ENCODE measurements at places on chromosomes 2 and 18.

DNA sequence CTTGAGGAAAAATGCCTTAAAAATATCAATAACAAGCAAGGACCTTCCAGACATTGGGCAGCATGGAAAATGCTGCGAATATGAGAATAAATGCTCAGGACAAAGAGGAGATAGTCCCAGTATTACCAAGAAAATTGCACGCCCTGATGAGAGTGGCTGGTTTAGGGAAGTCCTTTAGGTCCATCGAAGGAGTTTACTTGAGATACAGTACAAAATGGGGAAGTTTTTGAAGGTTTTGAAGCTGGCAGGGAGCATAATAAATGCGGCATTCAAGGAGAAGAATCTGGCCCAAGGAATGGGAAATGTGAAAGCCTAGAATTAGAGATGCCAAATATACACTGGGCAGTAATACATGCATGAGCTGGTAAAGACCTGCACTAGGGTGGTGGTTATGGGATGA is 90.2 kb upstream of the SPATS2L start:
- no peak overlapping the region for H3K27ac ChIP-seq
- no peaks in the 10 kb centered on the region for H3K4me1 ChIP-seq
- no peaks in the 10 kb centered on the region for H3K36me3 ChIP-seq
- no peak for DNase-seq

DNA sequence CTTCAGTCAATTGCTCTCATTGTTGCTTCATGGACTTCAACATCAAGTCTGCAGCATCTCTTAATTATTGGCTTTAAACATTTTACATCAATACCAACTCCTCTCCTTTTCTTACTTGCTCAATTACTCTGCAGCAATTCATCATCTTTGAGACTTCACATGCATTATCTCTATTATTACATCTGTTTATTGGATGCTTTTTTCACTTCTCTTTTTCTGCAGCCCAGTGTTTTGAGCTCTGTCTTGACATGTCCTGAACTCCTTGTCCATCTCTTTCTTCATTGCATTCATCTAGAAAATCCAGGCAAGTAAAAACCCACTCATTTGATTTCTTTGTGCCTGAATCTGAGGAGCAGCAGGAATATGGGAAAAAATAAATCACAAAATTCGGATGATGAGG is 647.9 kb downstream of the PLCL1 start:
- no peak for DNase-seq
- no peak overlapping the region for H3K4me3 ChIP-seq
- no peaks in the 10 kb centered on the region for H3K36me3 ChIP-seq

DNA sequence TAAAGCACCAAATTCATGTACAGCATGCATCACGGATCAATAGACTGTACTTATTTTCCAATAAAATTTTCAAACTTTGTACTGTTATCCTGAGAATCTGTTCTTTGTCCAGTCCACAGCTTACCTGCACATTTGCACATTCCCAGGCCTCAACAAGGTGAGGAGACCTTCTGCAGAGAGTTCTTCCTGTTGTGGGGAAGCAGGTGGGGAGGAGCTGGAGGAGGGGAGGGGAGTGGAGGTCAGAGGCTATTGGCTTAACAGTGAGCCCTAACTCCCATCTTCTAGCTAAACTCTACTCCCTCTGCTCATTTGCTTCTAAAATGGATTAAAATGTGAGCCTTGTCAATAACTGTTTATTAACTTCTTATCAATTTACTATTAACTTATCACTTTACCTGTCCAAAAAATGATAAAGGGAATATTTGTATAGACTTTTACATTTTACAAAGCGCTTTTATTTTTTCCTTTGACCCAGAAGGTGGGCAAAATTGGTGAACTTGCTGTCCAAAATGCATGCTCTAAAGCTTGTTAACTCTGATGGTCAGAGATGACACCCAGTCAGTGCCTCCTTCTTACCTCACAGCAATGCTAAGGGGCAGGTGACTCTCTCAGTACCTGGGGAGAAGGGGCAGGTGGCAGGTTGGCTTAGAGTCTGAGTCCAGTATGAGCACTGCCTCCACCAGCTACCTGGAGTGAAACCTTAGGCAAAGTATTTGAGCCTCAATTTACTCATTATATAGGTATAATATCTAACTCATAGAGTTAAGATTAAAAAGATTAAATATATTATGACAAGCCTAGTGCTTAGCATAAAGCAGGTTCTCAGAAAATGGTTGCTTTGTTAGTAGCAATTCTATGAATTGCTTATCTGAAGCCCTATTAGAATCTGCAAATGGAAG is 6.8 kb upstream of the IL1RL2 start:
- no peaks in the 10 kb centered on the region for H3K4me1 ChIP-seq
- H3K36me3 ChIP-seq = no peaks in the 10 kb centered on the region
- no peak overlapping the region for H3K27ac ChIP-seq
- no peak for DNase-seq

DNA sequence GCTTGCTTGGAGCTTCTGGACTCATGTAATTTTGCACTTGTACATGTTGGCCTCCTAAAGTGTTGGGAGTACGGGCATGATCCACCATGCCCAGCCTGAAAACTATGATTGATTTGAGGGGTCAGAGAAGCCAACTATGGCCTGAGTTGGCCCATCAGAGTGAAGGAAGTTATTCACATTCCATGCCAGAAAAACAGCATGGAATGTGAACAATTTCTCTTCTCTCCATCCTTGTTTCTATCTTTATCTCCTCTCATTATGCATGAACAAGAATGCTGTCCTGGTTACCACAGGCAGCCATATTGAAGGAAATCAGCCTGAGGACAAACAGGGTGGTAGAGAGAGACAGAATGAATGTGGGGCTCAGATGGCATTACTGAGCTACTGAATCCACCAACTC is 3.5 kb upstream of the CD226 start:
- no peak for DNase-seq
- peak overlapping the region; percentile 4 for H3K27ac ChIP-seq

GRCh38 chr2:43493954-43494353 is 101.9 kb downstream of the THADA start:
- DNase-seq = no peak
- H3K27me3 ChIP-seq = no peaks in the 10 kb centered on the region
- no peak overlapping the region for H3K27ac ChIP-seq
- no peak overlapping the region for H3K4me3 ChIP-seq

DNA sequence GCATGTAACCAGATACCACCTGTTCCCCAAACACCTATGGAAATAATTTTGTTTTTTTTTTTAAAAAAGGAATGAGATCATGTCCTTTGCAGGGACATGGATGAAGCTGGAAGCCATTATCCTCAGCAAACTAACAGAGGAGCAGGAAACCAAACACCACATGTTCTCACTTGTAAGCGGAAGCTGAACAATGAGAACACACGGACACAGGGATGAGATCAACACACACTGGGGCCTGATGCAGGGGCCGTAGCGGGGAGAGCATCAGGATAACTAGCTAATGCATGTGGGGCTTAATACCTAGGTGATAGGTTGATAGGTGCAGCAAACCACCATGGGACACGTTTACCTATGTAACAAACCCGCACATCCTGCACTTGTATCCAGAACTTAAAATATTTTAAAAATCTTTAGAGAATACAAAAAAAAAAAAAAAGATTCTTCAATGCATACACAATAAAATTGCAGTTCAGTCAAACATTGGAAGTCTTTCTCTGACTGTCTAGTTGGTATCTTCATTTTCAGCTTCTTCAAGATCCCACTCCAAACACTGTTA is 11.6 kb upstream of the CASP10 start:
- no peaks in the 10 kb centered on the region for H3K27me3 ChIP-seq
- H3K36me3 ChIP-seq = peaks cover 30% of the 10 kb centered on the region
- no peak overlapping the region for H3K4me3 ChIP-seq
- DNase-seq = no peak
- H3K4me1 ChIP-seq = peaks cover 7% of the 10 kb centered on the region
- no peak overlapping the region for H3K27ac ChIP-seq

DNA sequence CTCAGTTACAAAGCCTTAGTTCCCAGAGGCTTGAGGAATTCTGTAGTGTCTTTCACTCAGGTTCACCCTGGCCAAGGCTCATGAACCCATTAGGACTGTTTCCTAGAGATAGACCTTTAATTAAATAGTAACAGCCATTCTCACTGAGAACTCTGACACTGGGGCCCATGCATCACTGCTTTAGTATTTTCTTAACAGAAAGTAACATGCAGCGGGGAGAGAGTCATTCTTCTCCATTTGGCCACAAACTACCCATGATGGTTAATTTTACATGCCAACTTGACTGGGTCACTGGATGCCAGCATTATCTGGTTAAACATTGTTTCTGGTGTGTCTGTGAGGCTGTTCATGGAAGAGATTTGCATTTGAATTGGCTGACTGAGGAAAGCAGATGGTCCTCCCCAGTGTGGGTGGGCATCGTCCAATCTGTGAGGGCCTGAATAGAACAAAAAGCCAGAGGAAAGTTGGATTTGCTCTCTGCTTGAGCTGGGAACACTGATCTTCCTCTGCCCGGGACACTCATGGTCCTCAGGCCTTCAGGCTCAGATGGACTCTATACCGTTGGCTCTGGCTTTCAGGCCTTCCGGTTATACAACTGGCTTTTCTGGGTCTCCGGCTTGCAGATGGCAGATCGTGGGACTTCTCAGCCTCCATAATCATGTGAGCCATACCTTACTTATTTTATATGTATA is 5.6 kb upstream of the CPLX4 start:
- H3K27me3 ChIP-seq = peaks cover 10% of the 10 kb centered on the region
- H3K4me1 ChIP-seq = no peaks in the 10 kb centered on the region
- no peak overlapping the region for H3K27ac ChIP-seq
- H3K36me3 ChIP-seq = peaks cover 29% of the 10 kb centered on the region
- H3K4me3 ChIP-seq = no peak overlapping the region
- no peak for DNase-seq

DNA sequence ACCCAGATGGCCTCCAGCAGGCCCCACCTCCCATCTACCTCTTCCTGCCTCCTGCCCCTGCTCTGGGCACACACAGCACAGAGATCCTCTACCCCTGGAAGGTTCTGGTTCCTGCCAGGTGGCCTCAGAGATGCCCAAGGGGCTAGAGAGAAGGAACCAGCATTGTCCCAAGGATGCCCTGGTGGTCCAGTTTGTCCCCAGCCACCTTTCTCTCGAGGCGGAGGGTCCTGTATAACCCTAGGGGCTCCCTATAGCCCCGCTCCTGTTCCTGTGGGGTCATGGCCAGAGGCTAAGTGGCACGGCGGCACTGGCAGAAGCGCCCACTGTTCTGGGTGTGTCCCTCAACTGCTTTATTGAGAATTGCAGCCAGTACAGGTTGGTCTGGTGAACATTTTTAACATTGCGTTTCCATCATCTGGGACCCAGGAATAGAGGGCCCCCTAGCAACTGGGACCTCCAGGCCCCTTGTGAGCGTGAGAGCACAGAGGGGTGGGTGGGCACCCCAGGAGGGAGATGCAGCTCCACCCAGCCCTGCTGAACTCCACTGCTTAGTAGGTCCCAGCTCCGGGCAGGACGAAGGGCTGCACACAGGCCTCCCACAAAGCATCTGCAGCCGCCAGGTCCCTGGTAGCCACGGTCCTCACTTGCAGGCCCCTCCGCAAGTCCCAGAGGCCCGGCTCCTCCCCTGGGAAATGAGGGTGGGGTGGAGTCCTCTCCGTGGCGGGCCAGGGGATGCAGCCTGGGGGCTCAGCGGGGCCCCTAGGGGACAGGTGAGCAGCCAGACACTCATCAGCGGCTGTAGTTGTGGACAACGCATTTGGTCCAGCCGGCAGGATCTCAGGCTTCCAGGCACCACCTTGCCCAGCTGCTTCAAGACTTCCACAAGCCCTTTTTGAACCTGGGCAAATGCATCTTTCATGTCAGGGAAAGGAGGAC is 33.1 kb downstream of the GPC1 start:
- H3K27me3 ChIP-seq = no peaks in the 10 kb centered on the region
- H3K4me3 ChIP-seq = no peak overlapping the region
- H3K4me1 ChIP-seq = no peaks in the 10 kb centered on the region
- peaks cover 4% of the 10 kb centered on the region for H3K36me3 ChIP-seq

DNA sequence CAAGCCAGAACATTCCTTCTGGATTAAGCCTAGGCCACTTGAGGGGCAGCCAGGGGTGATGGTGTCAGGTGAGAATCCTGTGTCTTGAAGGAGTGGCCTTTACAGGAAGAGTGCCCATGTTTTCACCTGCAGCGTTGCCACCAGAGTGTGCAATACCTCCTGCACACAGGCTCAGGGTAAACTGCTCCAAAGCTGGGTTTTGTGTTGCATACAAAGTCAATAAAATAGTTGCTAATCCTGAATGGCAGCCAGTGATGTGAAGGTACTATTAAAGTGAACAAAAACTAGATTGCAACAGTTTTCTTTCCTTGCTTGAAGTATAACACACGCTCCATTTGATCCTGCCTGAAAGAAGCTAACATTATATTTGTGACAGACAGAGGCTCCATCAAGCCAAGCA is 64.4 kb upstream of the NRP2 start:
- DNase-seq = no peak
- H3K4me3 ChIP-seq = no peak overlapping the region
- H3K36me3 ChIP-seq = no peaks in the 10 kb centered on the region
- H3K27me3 ChIP-seq = no peaks in the 10 kb centered on the region

GRCh38 chr2:17915099-17915498 is 36.6 kb downstream of the KCNS3 start:
- H3K4me1 ChIP-seq = no peaks in the 10 kb centered on the region
- DNase-seq = no peak

DNA sequence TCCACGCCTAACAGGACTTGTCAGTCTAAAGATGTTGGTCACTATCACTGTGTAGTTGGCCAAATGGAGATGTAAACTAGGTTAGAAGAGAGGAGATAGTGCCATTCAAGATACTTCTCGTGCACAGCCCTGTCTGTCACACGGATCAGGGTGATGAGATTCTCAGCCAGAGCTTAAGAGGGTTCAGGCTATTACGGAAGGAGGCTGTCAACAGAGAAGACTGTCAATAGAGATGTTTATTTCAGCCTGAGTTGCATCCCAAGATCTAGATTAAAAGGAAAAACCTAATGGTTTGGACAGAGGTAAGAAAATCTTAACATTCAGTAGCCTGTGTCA is 83.4 kb downstream of the AAK1 start:
- peaks cover 10% of the 10 kb centered on the region for H3K36me3 ChIP-seq
- H3K4me1 ChIP-seq = peaks cover 51% of the 10 kb centered on the region
- peak overlapping the region; percentile 30 for H3K27ac ChIP-seq
- DNase-seq = no peak

DNA sequence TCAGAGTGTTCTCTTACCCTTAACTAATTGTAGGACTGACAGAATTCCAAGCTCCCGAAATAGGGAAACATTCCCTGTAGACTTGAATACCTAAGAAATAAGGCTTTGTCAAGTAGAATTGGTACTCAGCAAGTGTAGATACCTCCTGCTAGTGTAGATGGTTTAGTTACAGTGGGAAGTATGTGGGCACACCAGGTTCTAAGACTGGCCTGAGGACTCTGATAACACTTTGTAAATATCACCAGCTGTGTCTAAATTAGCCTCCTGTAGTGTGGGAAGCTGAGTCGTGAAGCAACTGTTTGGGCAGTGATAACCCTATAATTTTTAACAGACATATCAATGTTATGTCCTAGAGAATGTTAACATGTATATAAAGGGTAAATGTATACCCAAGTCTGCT is 304.5 kb downstream of the SLC8A1 start:
- peaks cover 2% of the 10 kb centered on the region for H3K27me3 ChIP-seq
- peak; percentile 28 for DNase-seq
- no peak overlapping the region for H3K4me3 ChIP-seq

DNA sequence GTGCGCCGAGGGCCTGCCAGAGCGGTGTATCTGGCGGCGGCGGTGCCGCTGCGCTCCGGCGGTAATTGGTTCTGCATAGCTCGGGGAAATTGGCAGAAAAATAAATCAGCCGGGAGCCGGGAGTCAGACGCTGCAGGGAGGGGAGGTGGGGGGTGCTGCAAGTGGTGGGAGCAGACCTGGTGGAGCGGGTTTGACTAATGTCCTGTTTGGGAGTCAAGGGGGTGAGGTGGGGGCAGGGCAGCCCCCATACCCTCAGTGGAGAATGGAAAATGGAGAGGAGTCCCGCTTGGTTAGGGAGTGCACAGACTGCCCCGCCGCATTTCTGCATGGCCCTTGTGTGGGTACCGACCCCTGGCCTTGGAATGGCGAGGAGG is 107.3 kb downstream of the DYSF start:
- no peak overlapping the region for H3K27ac ChIP-seq
- no peaks in the 10 kb centered on the region for H3K27me3 ChIP-seq
- no peak overlapping the region for H3K4me3 ChIP-seq
- H3K36me3 ChIP-seq = no peaks in the 10 kb centered on the region
- H3K4me1 ChIP-seq = no peaks in the 10 kb centered on the region

Measured in activated CD4-positive, alpha-beta T cell treated with anti-CD3 and anti-CD28 coated beads, Interleukin-2, amount 10 ng/mL, durations not matched to agents 24 days and 14 days (primary cell).